ENCODE measurements at places on chromosomes 2 and 18. TPM values are rescaled to one million over a fixed set of nuclear protein-coding genes. Genes with fewer than 3 reads are reported as not detected.

The FAM117B gene
- total RNA-seq = 2.0 TPM

The PDE1A gene
- not detected for total RNA-seq

The STPG4 gene
- total RNA-seq = 0.15 TPM

The CCBE1 gene
- total RNA-seq = 10.1 TPM

The ARL6IP6 gene
- 17.7 TPM for total RNA-seq

The SOX11 gene
- 9.3 TPM for total RNA-seq

The CD8B2 gene
- total RNA-seq = not detected

The TMEM17 gene
- total RNA-seq = 4.3 TPM

The GULP1 gene
- 49.0 TPM for total RNA-seq

The CDH7 gene
- 0.08 TPM for total RNA-seq

The DNER gene
- total RNA-seq = 0.98 TPM

The DRC1 gene
- total RNA-seq = not detected

The TMEM178A gene
- 0.38 TPM for total RNA-seq

The AUP1 gene
- total RNA-seq = 161 TPM

The CDH19 gene
- total RNA-seq = 15.8 TPM

The SERPINB10 gene
- not detected for total RNA-seq

The ACKR3 gene
- not detected for total RNA-seq

The DSG1 gene
- total RNA-seq = not detected

The NDC80 gene
- total RNA-seq = 33.5 TPM

The ALK gene
- 0.34 TPM for total RNA-seq

The RAB1A gene
- 56.1 TPM for total RNA-seq

The ST8SIA5 gene
- total RNA-seq = 0.38 TPM

The SKOR2 gene
- not detected for total RNA-seq

The ACYP2 gene
- total RNA-seq = 4.7 TPM

The SLC9A2 gene
- total RNA-seq = not detected

The TP53I3 gene
- 36.7 TPM for total RNA-seq

The SH2D6 gene
- 0.24 TPM for total RNA-seq

The DSC3 gene
- 2.6 TPM for total RNA-seq

The RIT2 gene
- total RNA-seq = not detected

The SLC20A1 gene
- total RNA-seq = 209 TPM

The CYP26B1 gene
- total RNA-seq = 1.6 TPM

The MFSD2B gene
- not detected for total RNA-seq

The NFATC1 gene
- total RNA-seq = 2.7 TPM

The DIPK1C gene
- not detected for total RNA-seq

The GKN1 gene
- not detected for total RNA-seq

The NEU2 gene
- not detected for total RNA-seq

The NPC1 gene
- 27.1 TPM for total RNA-seq

The CTDP1 gene
- 13.9 TPM for total RNA-seq

The G6PC2 gene
- total RNA-seq = not detected

The LIPT1 gene
- total RNA-seq = 5.5 TPM

The CCL20 gene
- not detected for total RNA-seq

Measured in A375 (cell line).